ENCODE measurements at places on chromosomes 12 and 14.
A peak's percentile ranks its signal among the peaks of the same experiment; 100 is the strongest.

- DNase-seq = no peak
Observed at GRCh38 chr12:5546616-5547015, 114.7 kb downstream of the NTF3 start.

GRCh38 chr12:38930990-38931389 is 25.6 kb upstream of the CPNE8 start:
- no peak for DNase-seq

DNA sequence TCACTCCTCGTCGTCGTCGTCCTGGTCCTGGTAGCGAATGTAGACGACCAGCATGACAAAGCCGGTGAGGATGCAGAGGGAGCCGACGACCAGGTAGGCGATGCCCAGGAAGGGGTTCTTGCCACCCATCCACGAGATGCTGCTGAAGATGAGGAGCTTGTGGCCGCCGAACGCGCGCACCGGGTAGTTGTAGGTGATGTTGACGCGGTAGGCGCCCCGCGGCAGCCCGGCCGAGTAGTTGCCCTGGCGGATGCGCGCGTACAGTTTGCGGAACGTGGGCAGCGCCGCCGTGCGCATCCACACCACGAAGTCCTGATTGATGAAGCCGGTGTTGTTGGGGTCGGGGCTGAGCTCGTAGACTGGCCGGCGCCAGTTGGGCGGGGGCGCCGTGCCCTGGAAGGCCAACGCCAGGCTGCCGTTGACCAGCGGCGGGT is 1.0 kb downstream of the TMEM30B start:
- peak; percentile 16 for DNase-seq

GRCh38 chr12:19179986-19180385 is 50.5 kb downstream of the PLEKHA5 start:
- no peak for DNase-seq

DNA sequence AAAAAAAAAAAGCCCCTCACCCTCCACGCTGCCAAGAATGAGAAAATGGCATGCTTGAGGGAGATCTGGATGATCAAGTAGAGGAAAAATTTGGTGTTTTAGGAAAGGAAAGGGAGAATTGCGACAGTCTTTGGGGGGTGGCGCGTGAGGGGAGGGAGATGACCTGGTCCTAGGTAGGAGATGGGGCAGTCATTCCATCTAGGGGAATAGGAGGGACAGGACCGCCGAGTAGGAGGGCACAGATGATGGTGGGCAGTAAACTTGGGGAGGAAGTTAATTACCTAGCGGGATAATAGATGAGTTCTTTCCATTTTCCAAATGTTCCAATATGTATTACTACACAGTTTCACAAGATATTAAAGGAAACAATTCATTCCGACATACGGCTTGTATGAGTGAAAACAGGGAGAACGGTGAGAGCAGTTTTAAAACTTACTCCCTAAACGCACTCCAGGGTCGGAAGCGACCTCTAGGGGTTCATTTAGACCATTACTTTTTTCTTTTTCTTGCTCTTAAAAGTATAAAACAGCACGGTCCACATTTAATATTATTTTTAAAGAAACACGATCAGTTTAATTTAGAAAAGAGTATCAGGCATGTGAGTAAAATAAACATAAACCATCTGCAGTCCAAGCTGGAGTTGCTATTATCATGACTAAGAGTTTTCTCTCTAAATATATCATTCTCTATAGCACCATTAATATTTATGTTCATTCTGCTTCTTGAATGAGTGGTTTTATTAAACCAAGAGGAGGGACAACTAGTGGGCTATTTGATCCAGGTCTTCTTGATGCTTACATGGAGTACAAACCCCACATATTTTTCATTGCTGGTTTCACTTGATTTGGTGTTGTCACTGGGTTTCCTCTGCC is 3.0 kb upstream of the FNTB start:
- no peak for DNase-seq

- no peak for DNase-seq
Observed at GRCh38 chr14:59046746-59047145, 141.7 kb upstream of the DAAM1 start.

- no peak for DNase-seq
Observed at GRCh38 chr12:43214166-43214565, 337.8 kb downstream of the ADAMTS20 start.

- no peak for DNase-seq
Observed at GRCh38 chr14:92963301-92964123, 40.6 kb downstream of the CHGA start.

DNA sequence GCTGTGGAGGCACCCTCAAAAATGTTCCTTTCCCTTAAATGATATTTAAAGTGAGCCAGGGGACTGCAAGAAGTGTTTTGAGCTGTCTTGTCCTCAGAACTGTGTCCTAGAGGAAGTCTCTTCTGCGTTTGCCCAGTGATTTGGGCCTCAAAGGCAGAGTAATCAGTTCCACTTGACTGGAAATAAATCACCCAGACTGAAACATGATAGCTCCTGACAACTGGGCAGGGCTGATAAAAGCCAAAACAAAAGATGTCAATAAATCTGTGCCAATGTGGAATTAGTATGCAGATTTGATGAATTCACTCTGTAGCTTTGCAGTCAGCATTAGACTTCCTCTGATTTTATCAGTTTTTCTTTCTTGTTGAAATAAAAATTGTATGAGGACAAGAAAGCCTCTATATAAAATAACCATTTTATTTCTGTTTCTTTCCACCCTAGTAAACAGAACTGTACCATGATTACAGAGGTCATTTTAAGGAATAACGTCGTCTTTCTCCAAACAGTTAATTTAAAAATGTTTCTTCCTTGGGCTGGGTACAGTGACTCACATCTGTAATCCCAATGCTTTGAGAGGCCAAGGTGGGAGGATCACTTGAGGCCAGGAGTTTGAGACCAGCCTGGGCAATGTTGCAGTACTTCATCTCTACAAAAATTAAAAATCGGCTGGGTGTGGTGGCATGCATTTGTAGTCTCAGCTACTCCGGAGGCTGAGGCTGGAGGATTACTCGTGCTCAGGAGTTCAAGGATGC is 180.8 kb downstream of the ERC1 start:
- DNase-seq = no peak

Data from stimulated activated CD8-positive, alpha-beta memory T cell treated with anti-CD3 and anti-CD28 coated beads, Interleukin-7, amount 100 ng/mL, for 48 hours (primary cell).